ENCODE measurements at places on chromosomes 6 and 20.

- DNase-seq = no peak
These were observed 51.5 kb upstream of the SMIM29 start for GRCh38 chr6:34300332-34300751.

- no peak for DNase-seq
These were observed 256 bp downstream of the CDK19 start for GRCh38 chr6:110815015-110815410.

GRCh38 chr20:22106308-22106938 is 401.0 kb downstream of the PAX1 start:
- no peak for DNase-seq

DNA sequence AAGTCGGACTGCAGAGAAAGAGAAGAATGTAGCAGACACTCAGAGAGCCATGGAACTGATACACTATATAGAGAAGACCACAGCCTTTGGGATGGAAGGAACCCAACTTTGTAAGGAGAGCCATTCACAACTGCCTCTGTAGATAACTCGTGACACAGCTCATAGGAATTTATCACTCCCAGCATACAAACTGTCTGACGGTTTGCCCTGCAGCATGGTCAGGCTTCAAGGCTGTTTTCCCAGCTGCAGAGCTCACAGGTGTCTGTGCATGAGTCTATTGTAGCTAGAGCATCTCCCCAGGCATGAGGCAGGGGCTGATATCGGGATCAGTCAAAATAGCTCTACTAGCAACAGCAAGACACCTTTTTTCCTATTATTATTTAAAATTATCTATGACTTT is 130.5 kb upstream of the DTNBP1 start:
- DNase-seq = no peak

DNA sequence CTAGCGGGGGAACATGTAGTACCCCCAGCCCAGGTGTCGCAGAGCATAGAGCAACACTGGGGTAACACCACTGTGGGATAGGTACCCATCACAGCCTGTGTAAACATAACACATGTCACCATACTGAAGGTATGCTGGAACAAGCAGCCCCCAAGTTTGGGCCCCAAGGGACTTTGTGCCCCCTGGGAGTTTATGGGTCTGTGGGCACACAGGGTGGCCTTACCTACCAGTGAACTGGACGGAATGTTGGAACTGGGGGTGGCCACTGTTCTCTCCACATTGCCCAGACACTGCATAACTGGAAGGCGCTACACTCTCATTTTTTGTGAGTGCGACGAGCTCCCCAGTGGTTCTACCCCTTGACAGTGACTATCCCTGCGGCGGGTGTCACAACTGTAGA is 28.5 kb downstream of the HDDC2 start:
- no peak for DNase-seq

GRCh38 chr20:45336530-45337366 is 11.5 kb downstream of the SDC4 start:
- peak; percentile 57 for DNase-seq

DNA sequence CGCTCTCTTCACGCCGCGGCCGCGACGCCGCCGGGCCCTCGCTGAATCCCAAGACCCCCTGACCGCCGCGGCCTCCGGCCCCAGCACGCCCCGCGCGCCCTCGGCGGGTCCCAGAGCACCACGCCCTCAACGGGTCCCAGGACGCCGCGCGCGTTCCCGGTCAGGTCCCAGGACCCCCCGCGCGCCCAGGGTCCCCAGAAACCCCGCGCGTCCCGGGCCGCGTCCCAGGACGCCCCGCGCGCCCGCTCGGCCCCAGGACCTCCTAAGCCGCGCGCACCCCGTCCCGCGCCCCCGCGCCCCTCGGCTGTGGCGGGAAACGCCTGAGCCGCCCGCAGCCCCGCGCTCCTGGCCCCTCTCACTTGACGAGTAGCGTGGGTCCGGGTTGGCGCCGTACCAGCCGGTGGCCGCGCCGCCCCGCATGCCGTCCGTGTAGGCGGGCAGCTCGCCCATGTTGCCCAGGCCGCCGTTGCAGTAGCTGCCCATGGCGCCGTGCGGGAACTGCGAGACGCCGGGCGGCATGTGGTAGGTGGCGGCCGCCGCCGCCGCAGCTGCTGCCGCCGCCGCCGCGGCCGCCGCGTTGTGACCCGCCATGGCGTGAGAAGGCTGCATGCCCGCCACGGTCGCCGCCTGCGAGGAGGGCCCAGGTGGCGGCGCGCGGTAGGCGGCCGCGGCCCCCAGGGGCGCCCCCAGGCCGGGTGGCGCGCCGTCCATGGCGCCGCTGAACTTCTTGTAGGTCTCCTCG is 556 bp downstream of the NKX2-4 start:
- no peak for DNase-seq

- no peak for DNase-seq
These were observed 116.5 kb upstream of the LAMP5 start for GRCh38 chr20:9397928-9398327.

GRCh38 chr20:60690771-60691170 is 561.3 kb upstream of the CDH4 start:
- DNase-seq = no peak

DNA sequence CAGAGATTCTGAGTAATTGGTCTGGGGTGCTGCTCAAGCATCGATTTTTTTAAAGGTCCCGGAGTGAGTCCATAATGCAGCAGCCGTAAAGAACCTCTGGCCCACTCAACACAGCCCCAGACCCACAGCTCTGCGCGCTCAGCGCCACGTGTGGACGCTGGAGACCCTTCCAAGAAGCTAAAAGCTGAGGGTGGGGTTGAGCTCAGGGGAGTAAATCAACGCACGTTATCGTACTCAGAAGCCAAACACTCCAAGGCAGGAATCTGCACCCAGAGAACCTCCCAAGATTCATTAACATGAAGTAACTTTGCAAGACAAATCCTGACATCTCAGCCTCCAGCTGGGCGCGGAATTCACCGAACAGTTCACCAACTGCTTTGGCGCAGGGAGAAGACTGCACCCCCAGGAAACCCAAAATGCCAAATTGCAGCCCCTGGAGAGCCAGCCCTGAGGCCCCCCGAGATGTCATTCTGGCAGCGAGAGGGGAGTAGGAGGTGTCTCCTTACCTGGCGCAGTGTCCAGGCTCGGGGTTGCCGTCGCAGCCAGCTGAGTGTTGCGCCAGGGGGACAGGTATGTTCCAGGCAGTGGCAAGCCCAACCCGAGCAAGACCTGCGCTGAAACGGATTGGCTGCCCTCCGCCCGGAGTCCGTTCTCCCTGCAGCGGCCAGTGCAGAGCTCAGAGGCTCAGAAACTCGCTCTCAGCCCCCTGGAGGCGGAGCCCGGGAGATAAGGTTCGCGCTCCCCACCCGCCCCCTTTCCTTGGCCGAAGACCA is at the start of gene COL21A1:
Gene COL21A1, minus strand, starts transcription at position 700 of the 773 bp plus-strand sequence. CDS start 64,962 bp downstream, outside the sequence.
- peak; percentile 19 for DNase-seq

DNA sequence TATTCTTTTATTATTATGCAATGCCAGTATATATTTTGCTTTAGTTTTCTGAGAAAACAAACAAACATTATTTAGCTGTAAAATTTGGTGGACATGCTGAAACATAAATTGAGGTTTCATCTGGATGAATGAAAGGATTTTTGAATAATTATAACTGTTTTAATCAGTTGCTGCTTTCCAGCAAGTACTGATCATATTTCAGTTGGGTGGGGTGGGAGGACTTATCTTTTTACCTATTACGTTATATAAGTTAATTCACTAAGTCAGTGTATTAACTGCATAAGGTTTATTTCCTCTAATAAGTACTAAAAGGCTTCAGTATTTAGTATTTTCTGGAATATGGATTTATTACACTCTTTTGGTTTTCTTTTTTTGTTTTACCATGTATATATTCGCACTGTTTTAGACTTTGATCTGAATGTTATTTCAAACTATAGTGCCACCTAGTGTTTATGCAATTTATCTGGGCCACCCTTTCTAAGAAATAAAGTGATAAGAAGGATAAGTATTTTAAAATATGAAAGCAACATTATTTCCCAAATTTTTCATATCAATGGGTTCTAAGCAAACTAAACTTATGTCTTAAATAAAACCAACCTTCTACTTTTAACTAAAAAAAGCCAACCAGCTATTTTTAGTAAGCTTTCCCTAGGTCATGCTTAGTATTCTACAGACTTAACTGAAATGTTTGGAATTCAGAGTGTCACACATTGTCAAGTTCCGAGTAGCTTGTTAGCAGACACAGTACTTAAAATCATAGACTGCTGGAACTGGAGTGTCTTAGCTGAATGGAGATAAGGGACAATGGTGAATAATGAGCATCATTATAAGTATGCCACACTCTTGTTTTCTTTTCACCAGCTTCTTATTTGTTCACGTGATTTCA is 105.4 kb upstream of the MCHR2 start:
- DNase-seq = no peak

GRCh38 chr20:32484958-32485769 is 100.0 kb downstream of the NOL4L start:
- DNase-seq = peak; percentile 41

DNA sequence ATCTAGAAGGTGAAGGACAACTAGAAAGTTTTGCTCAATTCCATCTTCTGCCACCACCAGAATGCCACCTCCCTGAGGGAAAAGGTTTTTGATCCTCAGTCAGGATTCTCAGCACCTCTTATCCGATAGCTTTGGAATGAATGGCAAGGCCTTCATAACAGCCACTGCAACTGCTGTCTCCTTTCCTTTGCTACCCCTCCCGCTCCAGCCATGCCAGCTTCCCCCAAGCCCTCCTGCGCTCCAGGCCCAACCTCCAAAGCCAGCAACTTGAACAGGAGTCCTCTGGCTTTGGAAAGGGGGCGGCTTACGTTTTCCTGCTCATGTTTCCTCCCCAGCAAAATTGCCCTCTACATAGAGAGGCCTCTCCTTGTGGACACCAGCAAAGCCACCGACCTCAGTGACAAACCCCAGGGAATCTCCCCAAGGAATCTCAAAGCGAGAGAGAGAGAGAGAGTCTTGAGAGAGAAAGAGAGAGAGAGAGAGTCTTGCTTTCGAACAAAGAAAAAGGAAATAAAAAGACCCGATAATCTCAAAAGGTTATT is 420 bp upstream of the BTN2A1 start:
- DNase-seq = no peak

DNA sequence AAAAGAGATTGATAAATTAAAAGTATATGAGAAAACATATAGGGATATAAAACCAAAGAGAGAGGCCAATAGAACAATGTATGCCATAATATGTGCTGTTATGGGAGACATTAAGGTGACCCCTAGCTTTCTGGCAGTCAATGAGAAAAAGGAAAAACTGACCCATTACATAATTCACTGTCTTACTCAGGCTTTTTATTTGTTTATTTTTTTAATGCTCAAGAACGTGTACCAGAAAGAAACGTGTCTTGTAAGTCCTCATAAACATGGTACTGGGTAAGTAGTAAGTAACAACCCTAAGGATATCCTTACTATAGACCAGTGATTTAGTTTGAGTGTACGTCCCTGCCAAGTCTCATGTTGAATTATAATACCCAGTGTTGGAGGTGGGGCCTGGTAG is 160.8 kb upstream of the PHACTR1 start:
- DNase-seq = no peak

GRCh38 chr20:17825960-17826843 is 126.4 kb downstream of the BANF2 start:
- no peak for DNase-seq

- no peak for DNase-seq
These were observed 296.4 kb upstream of the CDH4 start for GRCh38 chr20:60955706-60956105.

- no peak for DNase-seq
These were observed 395.9 kb downstream of the CDH26 start for GRCh38 chr20:60354024-60354580.

- DNase-seq = no peak
These were observed 77.9 kb upstream of the RALY start for GRCh38 chr20:33915726-33916331.

DNA sequence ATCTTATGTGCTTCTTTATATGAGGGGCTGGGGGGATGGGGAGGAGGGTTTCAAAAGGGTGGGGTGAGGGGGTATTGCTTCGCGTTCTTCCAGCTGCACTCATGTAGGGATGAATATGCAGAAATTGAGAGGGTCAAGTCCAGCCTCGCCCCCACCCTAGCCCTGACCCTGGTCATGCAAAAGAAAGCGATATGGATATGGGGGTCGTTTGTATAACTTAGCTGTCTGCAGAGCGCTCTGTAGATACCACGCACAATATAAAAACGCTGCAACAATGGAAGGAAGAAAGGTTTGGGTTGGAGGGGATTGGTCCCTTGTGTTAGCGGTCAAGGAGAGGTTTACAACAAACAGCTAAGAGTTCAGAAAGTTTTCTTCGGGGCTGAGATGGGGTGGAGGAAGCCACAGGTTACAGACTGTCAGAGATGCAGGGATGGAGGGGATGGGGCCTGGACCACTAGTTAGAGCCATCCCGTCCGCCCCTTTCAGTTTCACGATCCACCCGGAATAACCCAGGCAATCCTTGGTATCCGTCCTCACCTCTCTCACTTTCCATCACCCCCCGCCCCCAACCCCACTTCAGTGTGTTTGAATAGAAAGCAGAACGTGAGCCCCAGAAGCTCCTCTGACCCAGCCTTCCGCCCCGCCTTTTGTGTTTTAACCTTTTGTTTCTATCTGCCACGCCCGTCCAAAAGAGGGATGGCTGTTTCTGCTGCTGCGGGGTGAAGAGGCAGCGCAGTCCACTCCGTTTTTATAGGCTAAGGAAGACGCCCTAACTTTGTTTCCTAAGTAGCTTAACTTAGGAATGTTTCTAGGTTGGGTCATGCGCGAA is 73.5 kb downstream of the SOX4 start:
- DNase-seq = no peak

- DNase-seq = no peak
These were observed 317.5 kb upstream of the POU3F2 start for GRCh38 chr6:98516866-98517265.

GRCh38 chr6:133447924-133448323 is 206.8 kb downstream of the EYA4 start:
- DNase-seq = no peak

GRCh38 chr6:2127484-2127911 is 117.9 kb downstream of the GMDS start:
- DNase-seq = no peak

GRCh38 chr6:190596-191395 is 101.5 kb upstream of the DUSP22 start:
- DNase-seq = no peak

GRCh38 chr20:62507323-62507722 is 31.5 kb upstream of the GATA5 start:
- no peak for DNase-seq

DNA sequence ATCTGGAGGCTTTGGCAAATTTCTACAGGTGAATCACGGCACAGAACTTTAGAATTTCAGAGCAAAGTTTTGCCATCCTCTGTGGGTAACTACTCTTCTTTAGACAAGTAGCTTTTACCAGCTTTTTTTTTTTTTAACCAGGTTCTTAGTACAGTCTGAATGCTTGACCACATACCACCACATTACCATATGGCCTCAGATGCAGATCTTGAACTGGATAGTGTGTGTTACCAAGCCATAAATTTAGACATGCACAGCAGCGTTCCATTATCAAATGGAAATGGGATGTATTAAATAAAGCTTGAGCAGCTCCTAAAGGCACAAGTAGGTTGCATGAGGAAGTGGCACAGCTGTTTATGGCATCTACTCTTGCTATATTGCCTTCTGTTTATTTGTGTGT is 38.3 kb upstream of the PRSS16 start:
- DNase-seq = no peak

GRCh38 chr20:60974022-60974421 is 278.0 kb upstream of the CDH4 start:
- DNase-seq = no peak

GRCh38 chr20:17730071-17730470 is 30.3 kb downstream of the BANF2 start:
- DNase-seq = no peak

Measured in thoracic aorta (tissue), 2 donors.